Cardiac muscle cell (in vitro differentiated cells and primary cell): ENCODE measurements at places on chromosomes 12 and 14. TPM values are rescaled to one million over a fixed set of nuclear protein-coding genes. Genes with fewer than 3 reads are reported as not detected.
A peak's percentile ranks its signal among the peaks of the same experiment; 100 is the strongest.

- no peak for DNase-seq
Observed at GRCh38 chr14:24123424-24124417, 6.7 kb upstream of the FITM1 start.

- no peak for DNase-seq
Observed at GRCh38 chr12:104641862-104642261, 185.1 kb downstream of the CHST11 start.

- DNase-seq = no peak
Observed at GRCh38 chr12:10667581-10667980, 6.3 kb downstream of the STYK1 start.

NANOG gene
- 0.06 and 0.78 TPM in 2 replicates for total RNA-seq

DNA sequence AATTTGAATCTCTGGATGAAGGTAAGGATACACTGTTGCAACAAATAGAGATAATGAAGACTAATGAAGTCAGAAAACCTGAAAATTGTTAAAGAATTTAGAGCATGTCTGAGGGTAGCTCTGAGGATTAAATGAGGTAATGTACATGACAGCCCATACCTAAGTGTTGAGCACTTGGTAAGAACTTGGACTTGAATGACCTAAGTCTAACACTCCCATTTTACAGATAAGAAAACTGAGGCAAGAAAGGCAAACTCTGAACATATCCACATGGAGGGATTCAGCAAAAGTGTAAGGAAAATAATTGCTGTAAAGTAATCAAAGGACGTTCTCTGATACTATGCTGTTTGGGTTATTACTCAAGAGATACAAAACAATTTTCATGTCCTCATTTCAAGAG lies 29.0 kb downstream of the PTPRB start:
- no peak for DNase-seq

GRCh38 chr12:50508414-50508813 lies 3.6 kb downstream of the DIP2B start:
- no peak for DNase-seq

DNA sequence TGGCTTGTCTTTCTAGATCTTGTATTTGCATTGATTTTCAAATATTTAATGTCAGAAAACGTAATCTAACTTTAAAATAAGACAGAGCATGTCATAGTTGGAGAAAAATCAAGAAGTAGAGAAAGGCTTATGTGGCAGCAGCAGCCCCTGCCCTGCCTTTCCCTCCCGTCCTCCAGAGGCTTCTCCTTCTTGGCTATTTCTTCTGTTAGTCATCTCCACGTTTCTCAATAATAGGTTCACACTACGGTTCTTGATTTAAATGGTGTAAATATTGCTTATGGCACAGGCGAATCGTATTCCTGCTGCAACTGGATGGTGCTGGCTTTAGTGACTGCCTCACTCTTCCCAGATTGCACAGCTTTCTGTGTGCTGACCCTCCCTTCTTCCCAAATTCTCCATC lies 42.8 kb downstream of the SLC8B1 start:
- DNase-seq = no peak

- no peak for DNase-seq
Observed at GRCh38 chr12:109948368-109948767, 47.8 kb downstream of the GIT2 start.

DNA sequence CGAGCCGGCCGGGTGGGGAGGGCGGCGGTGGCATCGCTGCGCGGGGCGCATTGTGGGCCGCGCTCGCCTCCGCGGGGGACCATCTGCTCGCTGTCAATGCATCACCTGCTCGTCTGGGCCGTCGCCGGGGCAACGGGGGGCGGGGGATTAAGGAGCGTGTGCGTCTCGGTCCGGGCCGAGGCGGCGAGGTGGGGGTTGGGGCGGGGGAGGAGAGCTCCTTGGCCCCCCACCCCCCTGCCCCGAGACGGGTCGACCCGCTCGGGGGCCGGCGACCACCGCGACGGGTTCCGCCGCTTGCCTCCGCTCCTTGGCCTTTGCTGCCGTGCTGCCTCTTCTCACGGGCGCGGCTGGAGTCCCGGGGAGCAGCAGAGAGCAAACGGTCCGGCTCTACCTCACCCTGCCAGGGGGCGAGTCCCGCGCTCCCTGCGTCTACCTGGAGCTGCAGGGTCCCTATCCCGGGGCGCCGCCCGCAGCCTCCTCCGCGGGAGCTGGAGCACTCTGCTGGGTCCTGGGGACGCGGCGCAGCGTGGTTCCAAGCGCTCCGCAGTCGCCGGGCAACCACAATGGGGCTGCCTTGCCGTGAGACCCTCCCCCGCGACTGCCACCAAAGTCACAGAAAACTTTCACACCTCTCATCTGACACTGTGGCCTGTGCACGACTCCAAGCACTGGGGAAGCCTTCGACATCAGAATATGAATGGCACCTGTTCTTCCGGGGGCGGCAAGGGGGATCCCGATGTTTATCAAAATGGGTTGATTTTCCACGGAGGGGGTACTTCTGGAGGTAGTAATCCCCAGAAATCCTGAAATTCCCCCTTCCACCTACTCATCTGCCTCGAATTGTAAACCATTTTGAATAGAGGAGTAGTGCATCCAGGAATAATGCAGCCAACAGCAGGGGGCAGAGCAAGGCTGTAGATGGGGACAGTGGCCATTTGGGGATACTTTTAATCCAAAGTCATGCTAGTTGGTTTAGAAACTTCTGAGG lies at the start of gene C12orf42:
Gene C12orf42 (minus strand): TSS at position 500 of the 988 bp plus-strand sequence. CDS start 17,542 bp downstream, outside the sequence.
- peak; percentile 26 for DNase-seq

DNA sequence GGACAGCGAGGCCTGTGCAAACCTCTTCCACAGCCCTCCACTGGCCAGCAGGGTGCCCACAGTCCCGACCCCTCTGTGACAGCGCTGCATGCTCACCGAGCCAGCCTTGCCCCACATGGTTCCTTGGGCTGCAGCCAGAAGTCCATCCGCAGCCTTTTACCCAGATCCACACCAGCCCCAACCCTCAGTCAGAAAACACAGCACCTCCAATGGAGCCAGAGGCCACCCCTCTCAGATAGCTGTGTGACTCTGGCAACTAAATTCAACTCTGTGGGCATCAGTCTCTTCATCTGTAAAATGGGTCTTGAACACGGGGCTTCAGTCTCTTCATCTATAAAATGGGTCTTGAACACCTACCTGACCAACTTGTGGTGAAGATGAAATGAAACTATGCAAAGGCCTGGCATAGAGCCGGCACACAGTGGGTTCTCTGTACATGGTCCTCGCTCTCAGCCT lies 38.0 kb downstream of the NFKBIA start:
- no peak for DNase-seq

SLC7A8 gene
- 9.2 and 14.1 TPM in 2 replicates for total RNA-seq

DNA sequence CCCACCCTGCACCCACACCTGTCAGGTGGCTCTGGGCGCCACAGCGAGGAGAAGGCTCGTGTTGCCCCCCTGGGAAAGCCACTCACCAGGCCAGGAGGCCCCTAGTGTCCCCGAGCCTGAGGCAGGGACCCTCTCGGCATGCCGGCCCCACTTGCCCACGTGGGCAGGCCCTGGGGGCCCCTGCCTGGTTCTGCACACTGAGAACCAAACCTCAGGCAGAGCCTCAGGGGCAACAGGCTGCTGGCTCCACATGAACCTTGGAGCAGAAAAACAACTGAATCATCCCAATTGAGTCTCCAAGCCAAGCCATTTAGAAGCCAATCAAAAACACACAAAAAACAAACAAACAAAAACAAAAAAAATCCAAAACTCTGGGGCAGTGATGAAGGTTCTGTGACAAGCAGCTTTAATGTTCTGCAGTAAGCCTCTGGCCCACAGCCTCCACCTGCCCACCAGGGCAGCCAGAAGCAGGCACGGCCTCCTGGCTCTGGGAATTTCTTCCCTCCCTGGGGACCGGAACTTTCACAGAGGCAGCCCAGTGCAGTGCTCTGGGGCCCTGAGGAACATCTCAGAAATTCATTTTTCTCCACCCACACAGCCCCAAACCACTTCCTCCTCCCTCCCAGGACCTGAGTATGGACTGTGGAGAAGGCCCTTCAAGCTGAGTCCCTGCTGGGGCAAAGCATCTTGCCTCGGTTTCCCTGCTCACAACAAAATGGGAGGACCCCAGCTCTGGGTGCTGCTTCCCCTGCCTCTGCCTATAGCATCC lies 90.2 kb downstream of the CHGA start:
- peak; percentile 77 for DNase-seq

- no peak for DNase-seq
Observed at GRCh38 chr12:126519833-126520232, 1454.6 kb downstream of the AACS start.
